ENCODE measurements at places on chromosomes 12 and 14.

DNA sequence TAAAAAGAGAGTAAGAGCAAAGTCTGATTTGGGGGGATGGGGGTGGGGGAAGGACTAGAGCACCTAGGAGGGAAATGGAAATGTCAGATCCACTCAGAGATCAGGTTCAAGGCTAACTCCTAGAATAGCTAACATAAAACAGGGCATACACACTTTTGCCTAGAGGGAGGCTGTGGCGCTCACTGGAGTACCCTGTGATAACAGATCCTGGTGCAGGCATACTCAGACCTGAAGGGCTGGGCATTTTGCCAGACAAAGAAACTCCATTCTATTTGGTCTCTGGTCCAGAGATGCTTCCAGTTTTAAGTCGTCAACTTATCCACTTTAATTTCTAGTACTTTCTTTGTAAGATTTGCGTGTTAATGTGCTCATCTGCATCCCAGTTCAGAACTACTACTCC is 5.8 kb downstream of the CTDSP2 start:
- no peak overlapping the region for H3K4me3 ChIP-seq
- H3K36me3 ChIP-seq, result peaks cover 3% of the 10 kb centered on the region
- no peaks in the 10 kb centered on the region for H3K27me3 ChIP-seq
- no peak for DNase-seq
- H3K4me1 ChIP-seq, result peaks cover 79% of the 10 kb centered on the region

GRCh38 chr14:103001651-103002396 is 55.5 kb downstream of the CDC42BPB start:
- H3K4me1 ChIP-seq, result peaks cover 12% of the 10 kb centered on the region
- no peak overlapping the region for H3K27ac ChIP-seq
- H3K4me3 ChIP-seq, result no peak overlapping the region
- H3K27me3 ChIP-seq, result no peaks in the 10 kb centered on the region
- DNase-seq, result no peak

DNA sequence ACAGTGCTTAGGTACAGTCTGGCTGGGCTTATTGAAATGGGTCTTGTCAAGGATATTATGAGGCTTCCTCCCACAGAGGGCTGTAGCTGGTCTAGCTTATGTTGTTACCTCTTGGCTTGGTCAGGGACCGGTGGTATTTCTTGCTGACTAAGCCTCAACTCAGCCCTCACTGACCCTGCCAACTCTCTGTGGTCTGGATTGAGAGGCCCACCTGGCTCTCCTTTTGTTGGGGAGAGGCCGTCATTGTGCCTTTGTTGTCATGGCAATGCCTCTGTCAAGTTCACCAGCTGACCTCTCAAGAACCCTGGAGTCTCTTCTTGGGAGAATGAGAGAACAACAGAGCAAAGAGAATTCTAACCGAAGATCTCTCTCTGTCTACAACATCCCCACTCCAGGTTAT is 245.6 kb upstream of the NPAS3 start:
- no peak overlapping the region for H3K27ac ChIP-seq
- H3K4me1 ChIP-seq, result peaks cover 5% of the 10 kb centered on the region
- no peak for DNase-seq
- H3K4me3 ChIP-seq, result no peak overlapping the region
- H3K36me3 ChIP-seq, result no peaks in the 10 kb centered on the region
- H3K27me3 ChIP-seq, result no peaks in the 10 kb centered on the region

GRCh38 chr14:101101456-101102056 is 198.0 kb upstream of the RTL1 start:
- peaks cover 3% of the 10 kb centered on the region for H3K4me1 ChIP-seq
- no peaks in the 10 kb centered on the region for H3K36me3 ChIP-seq
- no peak overlapping the region for H3K4me3 ChIP-seq
- H3K27ac ChIP-seq, result no peak overlapping the region

- no peak overlapping the region for H3K4me3 ChIP-seq
- H3K36me3 ChIP-seq, result no peaks in the 10 kb centered on the region
- H3K27me3 ChIP-seq, result no peaks in the 10 kb centered on the region
These were observed 122.7 kb upstream of the LMNTD1 start for GRCh38 chr12:25675808-25676207.

GRCh38 chr14:80695869-80696268 is 245.7 kb downstream of the CEP128 start:
- no peak overlapping the region for H3K27ac ChIP-seq
- no peak for DNase-seq
- H3K4me3 ChIP-seq, result no peak overlapping the region
- no peaks in the 10 kb centered on the region for H3K4me1 ChIP-seq

DNA sequence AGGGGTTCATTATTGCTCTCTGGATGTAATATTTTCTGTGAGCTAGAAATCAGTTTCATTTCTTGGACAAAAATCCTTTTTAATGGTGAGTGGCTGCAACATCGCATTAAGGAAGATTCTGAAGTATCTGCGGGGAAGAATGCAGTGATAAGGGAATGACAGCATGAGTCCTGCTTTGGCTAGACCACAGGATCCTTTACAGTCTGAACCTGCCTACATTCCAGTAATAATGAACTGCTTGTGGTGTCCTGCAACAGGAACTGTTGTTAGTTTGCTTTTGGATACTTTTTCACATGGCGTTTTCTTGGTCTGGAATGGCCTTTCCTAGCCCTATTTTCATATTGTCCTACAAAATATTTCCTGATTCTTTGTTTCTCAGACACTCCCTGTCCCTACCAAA is 15.7 kb downstream of the MDM2 start:
- peaks cover 49% of the 10 kb centered on the region for H3K36me3 ChIP-seq
- H3K27ac ChIP-seq, result no peak overlapping the region
- H3K4me1 ChIP-seq, result no peaks in the 10 kb centered on the region

DNA sequence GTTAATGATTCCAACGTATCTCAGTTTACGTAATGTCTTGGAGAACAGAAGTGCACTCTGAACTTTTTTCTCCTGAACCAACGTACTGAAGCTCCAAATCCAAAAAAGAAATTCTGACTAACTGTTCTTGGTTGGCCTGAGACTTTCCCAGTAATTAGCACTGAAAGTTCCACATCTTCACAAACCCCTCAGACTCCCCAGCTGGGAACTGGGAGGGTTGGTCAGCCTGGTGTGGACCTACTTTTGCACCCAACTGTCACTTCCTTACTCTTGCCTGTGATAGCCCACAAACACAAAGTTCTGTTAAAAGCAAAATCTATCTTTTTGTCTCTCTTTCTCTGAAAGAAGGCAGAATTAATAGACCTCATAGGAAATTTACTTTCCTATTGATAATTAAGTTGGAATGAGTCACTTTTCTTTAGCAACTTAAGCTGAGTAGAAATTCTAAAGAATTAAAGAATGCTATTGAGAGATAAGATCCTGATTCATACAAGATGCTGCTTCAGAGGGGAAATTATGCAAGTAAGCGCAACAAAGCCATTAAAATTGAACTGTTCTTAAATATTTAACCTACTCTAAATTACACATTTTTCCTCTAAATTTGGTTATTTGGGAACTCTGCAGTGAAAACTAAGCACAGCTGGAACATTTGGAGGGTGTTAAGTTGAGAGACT is 155.0 kb downstream of the EPS8 start:
- H3K27ac ChIP-seq, result no peak overlapping the region
- no peaks in the 10 kb centered on the region for H3K4me1 ChIP-seq
- peaks cover 3% of the 10 kb centered on the region for H3K36me3 ChIP-seq
- DNase-seq, result no peak
- no peak overlapping the region for H3K4me3 ChIP-seq
- no peaks in the 10 kb centered on the region for H3K27me3 ChIP-seq

DNA sequence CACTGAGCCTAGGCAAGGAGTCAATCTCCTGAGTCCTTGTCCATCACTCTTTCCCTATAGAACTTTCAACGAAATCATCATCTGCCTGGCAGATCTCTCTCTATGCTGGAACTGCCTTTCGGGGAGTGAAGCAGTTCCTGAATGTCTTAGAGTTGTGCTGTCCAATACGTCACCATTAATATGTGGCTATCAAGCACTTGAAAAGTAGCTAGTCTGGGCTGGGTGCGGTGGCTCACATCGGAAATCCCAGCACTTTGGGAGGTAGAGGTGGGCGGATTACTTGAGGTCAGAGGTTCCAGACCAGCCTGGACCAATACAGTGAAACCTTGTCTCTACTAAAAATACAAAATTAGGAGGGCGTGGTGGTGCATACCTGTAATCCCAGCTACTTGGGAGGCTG is 35.1 kb downstream of the NRDE2 start:
- no peak for DNase-seq
- H3K4me3 ChIP-seq, result no peak overlapping the region
- no peaks in the 10 kb centered on the region for H3K4me1 ChIP-seq
- no peak overlapping the region for H3K27ac ChIP-seq
- no peaks in the 10 kb centered on the region for H3K27me3 ChIP-seq

DNA sequence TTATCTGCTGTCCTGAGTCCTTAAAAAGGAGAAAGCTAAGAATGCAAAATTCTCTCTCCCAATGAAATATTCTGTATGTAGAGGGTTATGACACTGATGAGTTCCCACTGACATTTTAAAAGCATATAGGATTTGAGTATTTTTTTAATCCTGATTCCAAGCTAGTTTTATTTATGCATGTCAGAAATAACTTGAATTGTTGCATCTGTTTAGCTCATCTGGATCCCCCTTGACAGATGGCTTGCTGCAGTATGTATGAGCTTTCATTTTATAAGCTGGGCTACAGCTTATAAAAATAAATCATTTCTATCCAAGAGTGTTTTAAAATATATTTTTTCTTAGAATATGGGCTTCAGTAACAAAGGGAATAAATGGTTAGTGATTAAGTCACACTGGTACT is 495.3 kb downstream of the NELL2 start:
- no peaks in the 10 kb centered on the region for H3K27me3 ChIP-seq
- H3K4me3 ChIP-seq, result no peak overlapping the region
- no peaks in the 10 kb centered on the region for H3K36me3 ChIP-seq
- DNase-seq, result no peak
- peaks cover 3% of the 10 kb centered on the region for H3K4me1 ChIP-seq

DNA sequence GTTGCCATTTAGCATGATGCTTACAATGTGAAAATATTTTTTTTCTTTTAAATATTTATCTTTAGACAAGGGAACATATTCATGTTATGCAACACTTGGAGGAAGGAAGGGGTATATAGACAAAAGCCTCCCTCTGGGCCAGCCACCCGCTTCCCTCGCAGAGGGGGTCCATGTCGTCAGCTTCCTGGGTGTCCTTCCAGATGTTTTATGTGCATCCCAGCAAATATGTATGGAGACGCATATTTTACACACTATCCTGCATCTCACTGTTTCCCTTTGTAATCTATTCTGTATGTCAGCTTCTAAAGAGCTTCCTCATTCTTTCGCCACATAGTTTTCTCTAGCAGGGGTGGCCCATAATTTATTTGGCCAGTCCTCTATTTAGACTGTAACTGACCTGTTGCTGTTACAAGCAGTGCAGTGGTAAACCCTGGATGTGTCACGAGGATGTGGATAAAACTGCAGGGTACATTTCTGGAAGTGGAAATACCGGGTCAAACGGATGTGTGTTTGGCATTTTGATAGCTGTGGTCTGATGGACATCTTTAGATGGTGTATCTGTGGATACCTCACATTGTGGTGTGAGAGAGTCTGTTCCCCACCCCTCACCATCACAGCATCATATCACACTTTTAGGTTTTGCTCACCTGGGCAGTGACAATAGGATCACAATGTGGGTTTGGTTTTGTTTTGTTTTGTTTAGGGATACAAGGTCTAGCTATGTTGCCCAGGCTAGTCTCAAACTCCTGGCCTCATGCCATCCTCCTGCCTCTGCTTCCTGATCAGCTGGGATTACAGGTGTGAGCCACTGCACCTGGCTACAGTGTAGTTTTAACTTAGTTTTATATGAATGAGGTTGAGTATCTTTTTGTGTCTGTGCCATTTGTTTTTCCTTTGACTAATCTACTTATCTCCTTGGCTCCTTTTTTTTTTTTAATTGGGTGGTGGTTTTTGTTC is 31.6 kb downstream of the FAM222A start:
- H3K36me3 ChIP-seq, result peaks cover 9% of the 10 kb centered on the region
- H3K4me3 ChIP-seq, result no peak overlapping the region
- H3K27me3 ChIP-seq, result no peaks in the 10 kb centered on the region

DNA sequence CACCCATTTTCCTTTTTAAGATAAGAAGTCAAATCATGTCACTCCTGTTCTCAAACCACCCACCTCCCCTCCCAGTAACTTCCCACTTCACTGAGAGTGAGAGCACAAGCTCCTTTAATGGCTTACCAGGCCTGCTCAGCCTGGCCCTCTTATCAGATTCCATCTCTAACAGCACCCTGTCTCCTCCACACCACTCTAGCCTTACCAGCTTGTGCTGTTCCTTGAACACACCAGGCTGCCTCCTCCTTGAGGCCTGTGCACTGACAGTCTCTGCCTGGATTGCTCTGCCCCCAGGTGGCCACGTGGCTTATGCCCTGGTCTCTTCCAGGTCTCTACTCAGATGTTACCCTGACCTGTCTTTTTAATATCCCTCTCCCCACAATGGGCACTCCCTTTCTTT is 40.1 kb upstream of the EVL start:
- H3K4me3 ChIP-seq, result no peak overlapping the region
- H3K27ac ChIP-seq, result no peak overlapping the region
- peaks cover 4% of the 10 kb centered on the region for H3K4me1 ChIP-seq
- DNase-seq, result no peak
- no peaks in the 10 kb centered on the region for H3K36me3 ChIP-seq

GRCh38 chr12:121464331-121464730 is 64.4 kb downstream of the RNF34 start:
- H3K36me3 ChIP-seq, result peaks cover 6% of the 10 kb centered on the region
- no peak for DNase-seq
- no peak overlapping the region for H3K27ac ChIP-seq

DNA sequence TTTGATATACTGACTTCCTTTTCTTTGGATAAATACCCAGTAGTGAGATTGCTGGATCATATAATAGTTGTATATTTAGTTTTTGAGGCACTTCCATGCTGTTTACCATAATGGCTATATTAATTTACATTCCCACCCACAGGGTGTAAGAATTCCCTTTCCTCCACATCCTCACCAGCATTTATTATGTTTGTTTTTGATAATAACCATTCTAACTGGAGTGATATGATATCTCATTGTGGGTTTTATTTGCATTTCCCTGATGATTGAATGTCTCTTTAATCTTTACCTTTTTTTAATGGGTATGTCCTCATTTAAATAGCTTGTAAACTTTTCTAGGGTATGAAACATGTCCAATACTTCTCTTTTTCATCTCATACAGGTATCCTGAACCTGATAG is 11.6 kb upstream of the SAV1 start:
- DNase-seq, result no peak
- H3K27ac ChIP-seq, result no peak overlapping the region
- H3K4me3 ChIP-seq, result no peak overlapping the region
- H3K36me3 ChIP-seq, result no peaks in the 10 kb centered on the region
- H3K27me3 ChIP-seq, result no peaks in the 10 kb centered on the region
- no peaks in the 10 kb centered on the region for H3K4me1 ChIP-seq

DNA sequence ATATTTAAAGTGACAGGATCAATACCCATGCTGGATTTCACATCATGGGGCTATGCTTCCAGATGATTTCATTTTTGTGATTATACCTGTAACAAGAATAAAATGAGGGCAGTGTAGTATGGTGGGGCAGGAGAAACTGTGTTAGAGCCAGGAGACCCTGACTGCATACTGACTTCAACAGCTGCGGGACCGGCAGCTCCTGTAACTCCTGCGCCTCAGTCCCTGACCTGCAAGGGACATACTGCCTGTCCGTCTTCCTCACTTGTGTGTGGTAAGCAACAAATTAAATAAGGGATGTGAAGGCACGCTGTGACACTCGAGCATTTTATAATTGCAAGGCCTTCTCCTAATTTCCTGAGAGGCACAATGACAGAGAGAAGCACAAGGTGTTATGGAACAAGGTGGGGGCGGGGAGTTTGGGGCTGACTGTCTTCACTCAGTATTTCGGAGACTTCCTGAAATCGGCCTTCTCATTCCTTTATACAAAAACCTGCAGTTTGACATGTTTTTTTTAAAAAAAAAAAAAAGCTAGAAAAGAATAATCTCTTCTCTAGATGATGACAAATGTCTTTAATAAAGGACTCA is 164.2 kb downstream of the TTC7B start:
- H3K4me1 ChIP-seq, result peaks cover 9% of the 10 kb centered on the region
- no peak overlapping the region for H3K4me3 ChIP-seq
- peaks cover 12% of the 10 kb centered on the region for H3K36me3 ChIP-seq

Measured in spinal cord (tissue), 10 donors.